ENCODE measurements at places on chromosomes 1 and 21. TPM values are rescaled to one million over a fixed set of nuclear protein-coding genes. Genes with fewer than 3 reads are reported as not detected.

CYYR1 gene
- under 0.01 TPM for total RNA-seq

EDN2 gene
- not detected for total RNA-seq

DNA sequence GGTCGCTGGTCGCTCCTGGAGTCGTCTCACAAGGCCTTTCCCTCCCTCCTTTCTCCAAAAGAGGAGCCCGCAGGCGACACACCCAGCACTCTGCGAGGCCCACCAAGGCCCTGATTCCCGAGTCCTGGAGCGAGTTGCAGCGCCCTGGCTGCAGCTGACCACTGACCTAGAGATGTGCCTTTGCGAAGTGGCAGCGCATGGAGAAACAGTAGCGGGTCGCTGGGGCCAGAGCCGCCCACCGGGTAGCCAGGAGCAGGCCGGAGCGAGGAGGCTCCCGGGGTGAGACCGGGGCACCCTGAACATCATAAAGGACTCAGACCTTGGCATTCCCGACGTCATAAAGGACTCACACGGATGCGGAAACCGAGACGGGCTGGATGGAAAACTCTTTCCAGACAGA lies 10.3 kb upstream of the NBPF11 start:
- DNase-seq = no peak

DNA sequence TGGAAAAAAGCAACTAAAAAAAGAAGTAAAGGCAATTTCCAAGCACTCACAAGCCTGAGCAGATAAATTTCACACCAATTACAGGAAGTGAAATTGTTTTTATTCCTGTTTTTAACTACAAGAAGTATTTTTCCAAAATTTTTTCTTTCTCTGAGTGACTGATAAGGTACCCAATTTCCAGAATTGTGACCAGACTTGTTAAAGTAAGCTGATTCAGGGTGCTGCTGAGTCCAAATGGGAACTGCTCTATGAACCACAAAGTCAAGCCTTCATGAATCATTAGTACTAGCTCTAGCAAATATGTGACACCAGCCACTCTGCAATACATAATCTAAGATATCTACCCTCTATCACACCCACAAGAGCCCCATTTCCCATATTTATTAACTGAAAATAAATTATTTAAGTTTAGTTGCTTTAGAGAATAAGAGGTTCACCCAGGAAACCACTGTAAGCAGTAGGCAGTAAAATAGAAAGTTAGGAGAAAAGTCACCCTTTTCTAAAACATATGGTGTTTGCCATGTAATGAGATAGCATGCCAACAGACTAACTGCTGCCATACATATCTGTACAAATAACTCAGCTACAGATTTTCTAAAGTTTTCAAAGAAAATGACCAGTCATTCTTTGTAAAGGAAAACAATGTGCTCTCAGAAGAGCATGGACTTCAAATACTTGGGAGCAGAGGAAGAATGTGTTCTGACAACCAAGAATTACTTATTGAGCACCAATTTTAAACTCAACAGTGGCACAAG lies 43.1 kb upstream of the TNFSF18 start:
- no peak for DNase-seq

GRCh38 chr1:106756752-106757151 lies 299.7 kb upstream of the PRMT6 start:
- DNase-seq = no peak

- no peak for DNase-seq
These were observed 59.0 kb upstream of the TEKT2 start for GRCh38 chr1:36024847-36025246.

RHCE gene
- total RNA-seq = 0.65 TPM

GRCh38 chr1:46268578-46268977 lies 21.0 kb downstream of the RAD54L start:
- no peak for DNase-seq

DNA sequence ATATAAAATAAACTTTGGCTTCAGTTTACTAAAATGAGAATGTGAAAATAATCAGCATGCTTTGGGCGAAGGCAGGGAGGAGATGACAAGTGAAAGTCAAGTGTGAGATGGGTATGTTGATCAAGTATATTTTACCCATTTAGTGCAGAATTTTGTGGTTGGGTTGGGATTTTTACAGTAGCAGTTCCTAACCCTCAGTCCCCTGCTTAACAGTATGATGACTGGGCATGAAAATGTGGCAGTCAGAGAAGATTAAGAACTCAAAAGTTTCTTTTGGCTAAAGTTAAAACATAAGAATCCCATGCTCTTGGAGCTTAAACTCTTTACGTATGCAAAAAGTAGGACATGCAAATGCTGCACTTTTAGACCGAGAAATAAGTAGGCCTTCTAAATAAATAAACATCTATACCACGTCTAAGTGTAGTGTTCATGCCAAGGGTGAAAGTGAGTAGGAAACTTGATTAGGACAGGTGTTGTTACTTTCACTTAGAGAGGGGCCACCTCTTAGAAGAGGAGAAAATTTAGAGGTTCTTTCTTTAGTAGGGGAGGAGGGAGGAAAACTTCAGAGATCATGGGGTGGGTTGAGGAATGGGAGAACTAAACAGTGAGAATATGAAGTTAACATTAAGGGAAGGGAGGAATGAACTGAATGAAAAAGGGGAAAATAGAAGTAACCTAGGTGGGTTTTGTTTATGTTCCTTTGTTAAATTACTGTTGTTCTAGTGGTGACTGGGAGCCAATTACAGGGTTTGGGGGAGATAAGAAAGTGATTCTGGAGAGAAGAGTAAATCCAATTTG lies 127.8 kb downstream of the OSBPL9 start:
- no peak for DNase-seq

DNA sequence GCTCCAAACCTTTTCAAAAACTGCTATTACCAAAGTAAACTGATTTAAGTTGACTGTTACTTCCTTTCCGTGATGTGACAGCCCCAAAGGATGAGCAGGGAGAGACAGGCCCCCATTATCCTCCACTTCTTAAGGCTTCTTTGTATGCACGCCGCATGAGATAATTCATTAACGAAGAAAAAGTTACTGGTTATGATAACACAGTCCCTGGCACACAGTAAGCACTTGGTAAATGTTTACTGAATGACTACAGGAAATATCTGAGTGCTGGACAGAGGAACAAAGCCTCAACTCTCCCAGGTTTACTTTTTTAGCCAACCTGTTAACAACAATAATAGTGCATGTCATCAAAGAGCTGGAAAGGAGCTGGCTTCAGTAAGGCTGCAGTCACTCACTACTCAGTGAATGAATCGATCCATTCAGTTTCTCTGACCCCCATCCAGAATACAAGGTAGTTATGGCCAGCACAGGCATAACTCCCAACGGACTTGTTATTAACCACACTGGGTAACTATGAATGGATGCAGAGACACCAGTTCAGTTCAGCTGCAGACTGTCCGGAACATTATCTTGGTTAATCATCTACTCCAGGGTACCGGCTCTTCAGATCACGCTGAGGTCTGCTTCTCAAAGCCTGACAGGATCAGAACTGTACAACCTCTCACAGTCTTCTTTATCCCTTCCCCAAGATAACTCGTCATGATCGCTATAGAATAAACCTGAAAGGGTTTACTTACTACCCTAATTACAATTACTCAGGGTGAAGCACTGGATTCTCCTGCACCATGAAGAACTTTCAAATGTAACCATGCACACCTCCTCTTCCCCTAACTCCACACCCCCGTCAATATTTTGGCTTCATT lies 58.3 kb downstream of the TGFBR3 start:
- no peak for DNase-seq

- DNase-seq = no peak
These were observed 168.1 kb downstream of the DUSP10 start for GRCh38 chr1:221573756-221574155.

- DNase-seq = peak; percentile 50
These were observed 9.3 kb downstream of the C1QB start for GRCh38 chr1:22662318-22662717.

GRCh38 chr1:29753771-29754572 lies 517.6 kb downstream of the PTPRU start:
- no peak for DNase-seq

DNA sequence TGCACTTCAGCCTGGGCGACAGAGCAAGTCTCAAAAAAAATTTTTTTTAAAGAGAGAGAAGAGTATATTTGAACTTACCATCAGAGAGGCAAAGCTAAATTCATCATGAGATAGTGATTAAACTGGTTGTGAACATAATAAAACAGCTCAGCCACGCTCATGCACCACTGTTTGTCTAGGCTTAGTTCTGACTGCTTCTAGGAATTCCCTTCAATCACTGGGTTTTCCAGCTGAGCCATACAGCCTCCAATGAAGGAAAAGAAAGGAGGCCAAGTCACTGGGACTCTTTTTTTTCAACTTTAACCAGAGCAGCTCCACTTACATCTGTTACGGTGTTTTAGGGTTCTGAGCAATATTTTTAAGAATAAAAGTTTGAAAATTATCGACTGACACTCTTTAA lies 50.4 kb upstream of the HNRNPU start:
- DNase-seq = no peak

DNA sequence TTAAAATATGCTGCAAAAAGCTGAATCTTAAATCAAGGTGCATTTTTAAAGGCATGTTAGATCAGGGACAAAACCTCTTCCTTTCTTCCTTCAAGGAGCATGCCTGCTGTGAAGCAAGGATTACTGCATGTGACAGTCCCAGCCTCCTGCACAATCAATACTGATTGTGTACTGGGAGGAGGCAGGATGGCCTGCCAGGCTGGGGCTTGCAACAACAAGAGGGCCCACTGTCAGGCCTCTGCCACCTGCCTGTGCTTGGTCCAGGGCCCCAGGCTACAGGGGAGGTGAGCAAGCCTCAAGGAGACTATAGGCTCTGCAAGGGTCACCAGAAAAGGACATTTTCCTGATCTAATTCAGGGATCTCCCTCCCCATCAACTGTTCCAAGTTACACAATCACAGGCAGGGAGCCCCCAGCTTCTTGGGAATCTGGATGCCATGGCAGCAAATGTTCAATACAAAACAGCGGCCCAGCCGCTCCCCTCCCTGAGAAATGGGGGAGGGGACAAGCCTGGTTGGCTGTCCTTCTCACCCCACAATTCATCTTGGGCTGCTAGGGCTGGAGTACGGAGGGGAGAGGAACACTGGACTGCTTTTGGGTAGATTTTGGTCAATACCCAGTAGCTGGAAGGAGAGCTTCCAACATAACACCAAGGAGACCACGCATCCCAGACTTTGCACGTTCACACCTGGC lies 76.7 kb downstream of the SSBP3 start:
- DNase-seq = no peak

- DNase-seq = no peak
These were observed 892.3 kb downstream of the LTN1 start for GRCh38 chr21:28100366-28100765.

GRCh38 chr1:78340006-78340405 lies 150.8 kb upstream of the PTGFR start:
- DNase-seq = peak; percentile 57

DNA sequence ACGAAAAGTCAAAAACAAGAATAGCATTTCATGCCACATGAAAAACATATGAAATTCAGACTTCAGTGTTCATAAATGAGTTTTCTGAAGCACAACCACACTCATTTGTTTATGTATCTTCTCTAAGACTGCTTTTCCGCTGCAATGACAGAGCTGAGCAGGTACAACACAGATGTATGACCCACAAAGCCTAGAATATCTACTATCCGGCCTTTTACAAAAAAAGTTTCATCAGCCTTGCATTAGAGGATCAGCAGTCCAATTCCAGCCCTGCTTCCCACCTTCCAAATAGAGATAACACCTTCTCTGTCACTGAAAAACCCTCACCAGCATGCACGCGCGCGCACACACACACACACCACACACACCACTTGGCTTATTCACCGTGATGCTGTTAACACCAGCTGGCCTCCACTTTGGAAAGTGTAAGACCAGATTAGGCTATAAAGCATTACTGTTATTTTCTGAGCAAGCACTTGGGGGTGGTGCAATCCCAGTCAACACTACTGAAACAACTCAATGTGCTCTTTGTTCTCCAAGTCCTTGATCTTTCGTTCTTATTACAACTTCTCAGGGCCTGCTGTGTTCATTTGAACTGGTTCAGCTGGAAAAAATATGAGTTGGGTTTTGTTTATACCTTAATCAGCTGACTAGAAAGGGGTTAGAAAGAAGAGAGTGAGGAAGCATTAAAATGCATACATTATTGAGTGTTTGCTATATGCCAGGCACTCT lies 90.0 kb downstream of the GLUL start:
- no peak for DNase-seq

- peak; percentile 68 for DNase-seq
These were observed 950 bp upstream of the INKA2 start for GRCh38 chr1:111739925-111740765.

LCE1D gene
- not detected for total RNA-seq

TEDDM1 gene
- not detected for total RNA-seq

OR2G6 gene
- not detected for total RNA-seq

GRCh38 chr1:205484985-205485967 lies 19.2 kb upstream of the CDK18 start:
- DNase-seq = peak; percentile 80

GRCh38 chr1:83796409-83796808 lies 202.5 kb downstream of the TTLL7 start:
- DNase-seq = no peak

SMPDL3B gene
- 0.86 TPM for total RNA-seq

GRCh38 chr1:8137481-8138244 lies 111.6 kb upstream of the ERRFI1 start:
- peak; percentile 95 for DNase-seq

SPATA46 gene
- not detected for total RNA-seq

RHBDL2 gene
- 1.4 TPM for total RNA-seq

- peak; percentile 9 for DNase-seq
These were observed 18.7 kb upstream of the WARS2 start for GRCh38 chr1:119159111-119159510.
